Activated T-cell treated with anti-CD3 and anti-CD28 coated beads for 24 hours (primary cell): ENCODE measurements at places on chromosomes 5 and 9.

DNA sequence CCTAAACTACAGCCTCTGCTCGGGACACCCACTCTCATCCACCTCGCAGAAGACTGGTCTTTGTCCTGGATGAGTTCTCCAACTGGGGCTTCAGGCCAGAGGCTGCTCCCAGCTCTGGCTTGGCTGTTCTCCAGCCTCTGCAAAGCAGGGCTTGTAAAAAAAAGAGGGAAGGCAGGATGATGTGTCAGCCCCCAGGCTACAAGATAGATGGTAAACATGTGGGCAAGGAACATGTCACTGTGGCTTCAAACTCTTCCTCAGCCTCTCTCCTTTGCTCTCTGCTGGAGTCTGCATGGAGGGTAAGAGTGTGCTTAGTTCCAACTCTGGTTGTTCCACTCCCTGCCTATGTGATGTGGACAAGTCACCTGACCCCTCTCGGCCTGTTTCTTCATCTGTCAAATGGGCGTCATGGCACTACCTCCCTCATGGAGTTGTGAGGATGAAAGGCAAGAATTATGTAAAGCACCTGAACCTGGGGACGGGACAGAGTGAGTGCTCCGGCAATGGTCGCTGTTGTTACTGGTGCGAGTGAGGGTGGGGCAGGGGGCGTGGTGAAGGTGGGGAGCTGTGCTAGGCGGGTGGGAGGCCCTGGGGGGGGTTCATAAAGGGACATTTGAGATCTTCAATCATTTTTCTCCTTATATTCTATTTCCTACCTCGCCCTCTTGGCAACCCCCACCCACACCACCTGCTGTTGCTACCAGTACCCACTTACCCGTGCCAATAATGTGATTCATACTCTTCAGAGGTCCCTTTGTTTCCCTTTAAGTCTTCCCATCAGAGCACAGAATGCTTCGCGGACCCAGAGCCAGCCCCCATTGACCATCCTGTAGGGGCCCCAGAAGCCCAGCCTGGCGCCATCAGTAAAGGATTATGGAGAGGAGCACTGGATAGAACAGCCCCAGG is 6.8 kb upstream of the ZNF79 start:
- DNase-seq, result no peak

- no peak for DNase-seq
Measured at GRCh38 chr9:18346745-18347144, 127.2 kb upstream of the ADAMTSL1 start.

- DNase-seq, result no peak
Measured at GRCh38 chr9:21923694-21924093, 70.5 kb downstream of the CDKN2A start.

DNA sequence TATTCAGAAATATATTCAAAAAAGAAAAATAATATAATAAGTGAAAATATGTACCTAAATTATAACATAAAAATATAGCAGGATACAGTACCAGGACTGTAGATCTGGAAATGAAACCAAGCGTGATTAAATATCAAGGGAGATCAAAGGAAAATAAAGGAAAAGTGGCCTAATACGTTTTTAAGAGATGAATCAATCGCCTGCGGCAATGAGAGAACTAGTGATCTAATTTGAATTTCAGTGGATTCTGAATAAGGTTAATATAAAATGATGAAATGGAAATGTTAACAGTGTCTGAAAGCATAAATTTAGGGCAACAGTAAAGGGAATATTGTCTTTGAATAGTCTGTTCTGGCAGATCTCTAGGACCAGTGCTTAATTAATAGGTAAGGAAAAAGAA is 1761.9 kb upstream of the ACO1 start:
- DNase-seq, result no peak

GRCh38 chr5:95963650-95964410 is 2.2 kb upstream of the ELL2 start:
- no peak for DNase-seq

GRCh38 chr5:58255970-58256369 is 203.9 kb downstream of the PLK2 start:
- DNase-seq, result no peak

GRCh38 chr5:124570285-124571035 is 176.0 kb downstream of the ZNF608 start:
- no peak for DNase-seq

DNA sequence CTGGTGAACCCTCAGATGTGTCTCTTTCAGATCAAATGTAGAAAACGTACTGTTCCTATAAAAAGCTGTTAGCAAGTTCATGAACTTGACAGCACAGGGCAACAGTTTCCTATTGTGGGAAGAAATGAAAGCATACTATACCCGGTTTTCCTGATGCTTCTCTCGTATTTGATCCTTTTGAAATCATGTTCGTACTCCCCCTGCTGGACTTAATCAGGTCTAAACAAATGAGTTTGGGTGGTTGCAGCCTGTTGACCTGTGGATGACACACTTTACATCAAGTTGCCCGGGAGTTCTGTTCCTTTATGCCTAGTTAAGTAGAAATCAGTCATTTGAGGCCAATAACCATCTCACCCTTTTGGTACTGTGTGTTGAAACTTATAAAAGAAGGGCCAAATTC is 1992.3 kb downstream of the MAT2B start:
- no peak for DNase-seq

DNA sequence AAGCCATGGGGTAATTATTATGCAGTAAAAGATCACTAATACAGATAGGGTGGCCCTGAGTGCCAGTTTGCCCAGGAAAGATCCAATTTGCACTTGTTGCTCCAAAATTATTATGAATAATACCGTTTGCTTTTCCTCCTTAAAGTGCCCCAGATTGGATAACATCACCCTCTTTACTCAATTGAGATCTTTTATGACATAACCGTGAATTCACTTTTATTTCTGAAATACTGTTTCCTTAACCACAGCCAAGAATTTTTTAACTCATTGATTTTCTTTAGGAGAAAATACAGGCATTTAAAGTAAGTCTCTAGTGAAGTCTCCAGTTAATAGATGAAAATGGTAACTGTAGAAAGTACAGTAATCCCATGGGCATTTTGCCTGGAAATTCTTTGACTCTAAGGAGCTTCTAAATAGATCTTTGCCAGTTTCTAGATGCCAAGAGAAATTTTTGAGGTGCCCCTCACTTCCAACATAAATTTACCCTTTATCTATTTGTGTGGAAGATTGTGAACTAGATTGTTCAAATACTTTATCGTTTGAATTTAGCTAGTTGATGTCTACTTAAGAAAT is 99.2 kb downstream of the UHRF2 start:
- DNase-seq, result no peak

- no peak for DNase-seq
Measured at GRCh38 chr9:2043881-2044462, 28.8 kb downstream of the SMARCA2 start.

DNA sequence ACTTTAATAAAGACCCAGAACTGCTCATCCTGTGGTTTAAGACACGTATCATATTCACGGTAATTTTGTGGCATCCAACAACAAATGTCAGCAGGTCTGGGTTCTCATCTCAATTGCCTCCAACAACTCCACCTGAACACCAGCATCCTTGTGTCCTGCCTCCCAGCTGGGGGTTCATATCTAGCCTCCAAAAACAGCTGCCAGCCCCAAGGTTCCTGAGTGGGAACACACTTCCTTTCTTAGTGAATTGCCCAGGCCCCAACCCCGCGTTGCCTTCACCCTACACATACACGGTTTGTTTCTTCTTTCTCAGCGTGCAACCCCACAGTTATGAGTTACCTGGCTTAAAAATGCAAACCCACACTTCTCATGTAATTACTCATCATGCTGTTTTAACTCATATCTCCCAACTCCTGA is 77.9 kb downstream of the SEMA4D start:
- DNase-seq, result peak; percentile 49

- no peak for DNase-seq
Measured at GRCh38 chr5:169280286-169280685, 20.7 kb downstream of the SLIT3 start.

DNA sequence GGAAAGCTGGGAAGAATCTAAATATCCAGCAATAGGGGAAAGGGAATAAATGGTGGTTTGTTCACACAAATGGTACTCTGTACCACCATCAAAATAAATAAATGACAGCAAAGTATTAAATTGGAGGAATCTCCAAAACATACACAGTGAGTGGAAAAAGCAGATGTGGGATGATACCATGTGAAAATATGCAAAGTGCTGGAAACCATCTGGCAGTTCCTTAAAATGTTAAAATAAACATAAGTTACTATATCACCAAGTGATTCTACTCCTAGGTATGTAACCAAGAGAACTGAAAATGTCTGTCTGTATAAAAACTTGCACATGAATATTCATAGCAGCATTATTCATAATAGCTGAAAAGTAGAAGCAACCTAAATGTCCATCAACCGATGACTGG is 41.9 kb upstream of the TEX48 start:
- DNase-seq, result no peak

DNA sequence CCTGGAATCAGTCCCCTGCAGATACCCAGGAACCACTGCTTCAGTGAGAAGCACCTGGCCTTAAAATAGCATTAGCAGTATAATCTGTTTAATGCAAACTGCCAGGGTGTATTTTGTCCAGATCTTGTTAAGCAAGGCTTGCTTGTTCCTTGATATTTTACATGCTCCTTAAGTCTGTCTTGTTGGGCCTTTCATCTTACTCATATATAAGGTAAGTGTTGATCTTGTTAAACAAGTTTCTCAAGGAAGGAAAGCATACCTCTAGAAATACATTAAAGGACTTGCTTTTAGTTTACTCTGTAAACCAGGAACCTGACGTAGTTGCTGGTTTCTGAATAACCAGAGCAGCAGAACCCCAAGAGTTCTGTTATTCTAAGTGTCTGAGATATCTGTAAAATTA is 13.7 kb downstream of the HSPA4 start:
- DNase-seq, result no peak

DNA sequence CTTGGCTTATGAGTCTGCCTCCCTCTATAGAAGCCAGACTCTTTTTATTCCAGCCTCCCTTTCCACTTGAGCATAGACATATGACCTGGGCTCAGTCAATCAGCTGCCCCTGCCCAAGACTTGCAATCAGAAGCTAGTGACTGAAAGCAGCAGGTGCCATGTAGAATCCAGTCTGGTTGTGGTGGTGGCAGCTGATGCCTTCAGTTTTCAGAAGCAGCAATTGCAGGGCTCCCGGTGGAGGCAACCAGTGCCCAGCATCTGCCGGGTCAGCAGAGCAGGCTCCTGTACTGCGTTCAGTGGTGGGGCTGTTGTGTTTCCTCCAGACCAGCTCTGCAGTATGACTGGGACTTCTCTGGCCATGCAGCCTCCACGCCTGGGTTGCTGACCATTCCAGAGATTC is 53.9 kb upstream of the PALM2AKAP2 start:
- no peak for DNase-seq

DNA sequence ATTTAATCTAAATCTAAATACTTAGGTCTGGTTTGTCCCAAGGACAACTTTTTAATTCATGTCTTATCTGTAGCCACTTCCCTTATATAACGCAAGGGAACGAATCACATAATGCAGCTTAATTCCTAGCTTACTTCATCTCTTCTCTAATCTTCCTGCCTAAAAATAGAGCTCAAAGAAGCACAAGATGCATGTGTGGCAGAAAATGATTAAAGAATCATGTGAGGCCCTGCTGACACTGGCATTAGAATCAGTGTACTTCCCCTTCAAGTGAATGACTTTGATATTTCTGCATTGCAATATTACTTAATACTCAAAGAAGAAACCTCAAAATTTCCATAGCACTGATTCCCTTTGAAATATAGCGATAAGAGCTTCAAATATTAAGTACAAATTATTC is 317.9 kb upstream of the FTMT start:
- DNase-seq, result no peak

- no peak for DNase-seq
Measured at GRCh38 chr9:136856079-136856476, 3.9 kb downstream of the MAMDC4 start.
